ENCODE measurements at places on chromosomes 2 and 18.

DNA sequence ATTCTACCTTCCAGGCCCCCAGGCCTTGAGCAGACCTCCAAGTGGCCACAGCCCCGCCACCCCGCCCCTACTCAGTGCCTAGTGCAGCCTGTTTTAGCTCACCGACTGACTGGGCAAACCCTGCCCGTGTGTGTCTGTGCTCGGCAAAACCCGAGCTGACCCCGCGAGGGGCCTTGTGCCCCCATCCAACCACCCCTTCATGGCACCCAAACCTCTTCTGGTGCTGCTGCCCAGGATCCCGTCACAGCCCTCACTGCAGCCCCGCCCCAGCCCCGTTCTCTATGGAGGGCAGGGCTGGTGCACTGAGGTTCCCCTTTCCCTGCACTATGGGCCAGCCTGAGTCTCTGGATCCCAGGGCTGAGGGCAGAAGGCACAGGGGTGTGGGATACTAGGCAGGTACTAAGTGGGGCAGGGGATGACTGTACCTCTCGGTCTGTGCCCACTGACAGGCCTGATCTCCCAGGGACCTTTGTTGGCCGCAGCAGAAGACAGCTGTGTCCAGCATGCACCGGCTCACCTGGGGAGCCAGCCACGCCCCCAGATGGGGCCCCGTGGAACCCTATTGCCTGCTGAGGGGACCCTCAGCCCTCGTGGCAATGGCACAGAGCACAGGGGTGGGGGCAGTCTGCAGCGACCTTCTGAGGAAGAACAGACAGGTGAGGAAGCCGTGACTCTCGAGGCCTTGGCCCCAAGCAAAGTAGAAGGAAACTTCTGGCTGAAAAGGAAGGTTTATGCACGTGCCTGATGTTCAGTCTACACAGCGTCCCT is 69.9 kb upstream of the OTOS start:
- no peak for DNase-seq

GRCh38 chr18:49697757-49698524 is 115.4 kb downstream of the ACAA2 start:
- no peak for DNase-seq

DNA sequence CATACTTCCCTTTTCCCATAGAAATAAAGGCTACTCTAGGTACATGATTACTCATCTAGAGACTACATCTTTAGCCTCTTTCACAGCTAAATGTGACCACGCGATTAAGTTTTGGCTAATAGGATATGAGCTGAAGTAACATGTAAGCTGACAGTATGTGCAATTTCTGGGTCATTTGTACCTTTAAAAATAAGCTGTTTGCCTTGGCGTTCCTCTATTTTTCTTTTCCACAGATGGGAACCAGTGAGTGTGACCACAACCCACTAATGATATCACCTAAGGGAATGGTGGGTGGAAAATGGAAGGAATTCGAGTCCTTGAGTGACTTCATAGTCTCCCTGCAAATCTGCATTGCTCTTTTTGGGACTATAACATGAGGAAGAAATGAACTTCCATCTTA is 11.7 kb upstream of the NABP1 start:
- no peak for DNase-seq

DNA sequence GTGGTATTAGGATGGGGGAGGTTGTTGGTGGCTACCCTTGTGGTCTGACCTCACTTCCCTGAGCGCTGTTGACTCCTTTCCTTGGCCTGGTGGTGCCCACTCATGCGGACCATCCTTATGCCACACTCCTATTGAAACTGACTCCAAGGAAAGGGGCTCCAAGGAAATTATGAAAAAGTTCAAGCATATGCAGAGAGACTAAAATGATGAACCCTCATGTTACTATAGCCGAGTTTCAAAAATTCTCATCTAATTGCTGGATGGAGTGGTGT is 96.2 kb upstream of the STPG4 start:
- no peak for DNase-seq

DNA sequence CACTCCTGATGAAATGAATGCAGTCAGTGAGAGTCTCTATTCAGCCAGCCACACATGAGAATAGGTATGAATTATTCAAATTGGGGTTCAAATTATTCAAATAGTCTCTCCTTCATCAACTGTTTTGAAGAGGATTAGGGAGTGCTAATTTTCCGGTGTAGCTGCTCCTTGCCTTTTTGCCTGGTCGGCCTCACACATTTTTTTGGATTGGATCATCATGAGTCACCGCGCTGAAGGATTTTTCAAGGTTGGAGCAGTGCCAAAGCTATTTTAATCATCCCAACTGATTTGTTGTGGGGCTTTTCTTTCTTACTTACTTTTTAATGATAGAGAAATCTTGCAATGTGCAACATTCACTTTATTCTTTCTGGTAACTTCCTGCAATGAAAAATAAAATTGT is 2.4 kb upstream of the DTNA start:
- peak; percentile 47 for DNase-seq

GRCh38 chr18:52363861-52364260 is 23.9 kb downstream of the DCC start:
- DNase-seq, result no peak

DNA sequence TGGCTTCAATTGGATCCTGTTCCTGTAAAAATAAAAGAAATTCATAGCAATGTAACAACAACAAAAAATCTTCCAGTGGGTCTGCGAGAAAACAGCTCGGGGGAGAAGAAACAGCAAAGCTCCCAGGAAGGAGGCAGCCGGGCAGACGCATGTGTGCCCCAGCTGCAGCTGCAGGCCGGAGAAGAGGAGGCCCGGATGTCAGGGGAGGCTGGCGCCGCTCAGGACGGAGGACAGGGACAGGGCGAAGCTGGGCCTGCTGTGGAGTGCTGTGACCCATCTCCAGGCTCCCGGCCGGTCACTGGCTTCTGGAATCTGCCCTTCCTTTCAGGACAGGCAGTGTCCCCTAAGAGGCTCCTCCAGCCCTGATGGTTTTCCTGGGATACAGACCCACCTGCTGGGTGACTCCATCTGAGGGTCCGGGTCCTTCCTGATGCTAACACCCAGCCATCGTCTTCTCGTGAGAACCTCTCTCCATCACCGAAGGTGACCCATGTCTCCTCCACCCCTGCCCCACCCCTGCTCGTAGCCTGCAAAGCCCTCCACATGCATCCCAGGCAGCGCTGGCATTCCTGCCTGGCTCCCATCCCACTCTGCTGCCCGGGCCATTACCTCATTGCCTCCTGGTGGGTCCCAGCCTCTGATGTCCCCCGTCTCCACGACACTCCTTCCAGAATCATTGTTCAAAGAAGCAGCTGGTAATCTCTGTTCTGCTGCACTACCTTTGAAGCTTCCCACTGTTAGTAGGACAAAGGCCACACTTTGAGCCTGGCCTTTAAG is 145.4 kb upstream of the TWIST2 start:
- DNase-seq, result no peak

GRCh38 chr2:205860885-205861284 is 178.6 kb downstream of the NRP2 start:
- no peak for DNase-seq

- no peak for DNase-seq
These were observed 31.3 kb downstream of the HDHD2 start for GRCh38 chr18:47118981-47119380.

DNA sequence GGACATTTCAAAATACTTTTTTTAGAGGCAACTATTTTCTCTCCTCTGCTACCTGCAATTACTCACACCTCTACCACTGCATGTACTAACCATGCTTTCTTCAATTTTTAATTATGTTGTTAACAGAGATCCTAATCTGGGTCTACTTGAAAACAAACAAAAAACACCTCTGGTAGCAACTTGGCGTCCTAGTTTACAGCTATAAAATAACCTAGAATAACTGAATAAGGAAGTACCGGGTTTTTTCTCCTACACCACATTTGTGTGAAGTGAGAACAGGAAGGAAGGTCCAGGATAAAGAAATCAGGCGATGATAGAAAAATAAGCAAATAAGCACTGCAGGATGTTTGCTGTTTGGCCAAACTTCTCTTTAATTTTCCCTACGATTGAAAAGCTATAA is 633.5 kb downstream of the LRP1B start:
- no peak for DNase-seq

GRCh38 chr2:207777124-207777523 is 7.4 kb upstream of the FZD5 start:
- peak; percentile 67 for DNase-seq

DNA sequence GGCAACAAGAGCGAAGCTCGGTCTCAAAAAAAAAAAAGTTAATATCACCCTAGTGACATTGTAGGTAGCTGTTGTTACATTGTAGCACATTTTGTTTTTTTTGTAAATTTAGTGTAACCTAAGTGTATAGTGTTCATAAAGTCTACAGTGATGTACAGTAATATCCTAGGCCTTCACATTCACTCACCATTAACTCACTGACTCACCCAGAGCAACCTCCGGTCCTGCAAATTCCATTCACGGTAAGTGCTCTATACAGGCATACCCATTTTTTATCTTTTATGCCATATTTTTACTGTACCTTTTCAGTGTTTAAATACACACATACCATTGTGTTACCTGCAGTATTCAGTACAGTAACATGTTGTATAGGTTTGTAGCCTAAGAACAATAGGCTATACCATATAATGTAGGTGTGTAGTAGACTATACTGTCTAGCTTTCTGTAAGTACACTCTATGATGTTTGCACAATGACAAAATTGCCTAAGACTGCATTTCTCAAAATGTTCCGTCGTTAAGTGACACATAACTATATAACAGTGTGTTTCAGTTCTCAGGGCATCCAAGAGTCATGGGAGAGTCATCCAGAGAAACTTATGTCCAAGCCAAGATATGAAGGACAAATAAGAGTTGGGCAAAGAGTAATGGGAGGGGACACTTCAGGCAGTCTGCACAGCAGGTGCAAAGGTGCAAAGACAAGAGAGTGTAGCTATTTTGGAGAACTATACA is 68.4 kb downstream of the TANK start:
- DNase-seq, result no peak

- no peak for DNase-seq
These were observed 2.4 kb upstream of the CLEC4F start for GRCh38 chr2:70822843-70823242.

DNA sequence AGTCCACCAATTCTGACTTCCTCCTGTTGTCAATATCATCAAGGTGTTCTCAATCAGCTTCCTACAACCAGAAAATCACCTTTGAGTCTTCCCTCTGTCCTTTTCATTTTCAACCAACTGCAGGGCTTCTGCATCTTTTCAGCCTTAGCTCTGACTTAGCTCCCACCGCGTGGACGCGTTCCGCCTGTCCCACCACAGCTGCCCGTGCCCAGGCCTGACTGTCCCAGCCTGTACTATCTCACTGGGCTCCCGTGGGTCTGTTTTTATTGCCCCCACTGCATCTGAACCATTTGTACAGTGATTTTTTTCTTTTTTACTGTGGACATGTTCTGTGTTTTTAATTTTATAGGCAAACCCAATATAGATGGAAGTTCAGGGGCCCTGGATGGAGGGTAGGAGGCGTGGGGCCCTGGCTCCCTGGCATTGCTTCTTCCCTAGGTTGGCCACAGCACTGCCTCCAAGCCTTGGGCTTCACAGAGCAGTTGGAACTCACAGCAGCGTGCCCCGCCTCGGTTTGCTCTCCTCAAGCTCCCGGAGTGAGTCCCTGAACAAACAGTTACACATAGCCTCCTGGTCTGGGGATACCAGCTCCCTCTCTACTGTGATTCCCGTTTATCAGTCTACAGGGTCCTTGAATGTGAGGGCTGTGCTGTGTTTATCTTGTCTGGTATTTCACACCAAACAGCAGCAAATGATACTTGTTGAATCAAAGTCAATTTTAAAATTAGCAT is 280.6 kb upstream of the PXDN start:
- DNase-seq, result no peak

DNA sequence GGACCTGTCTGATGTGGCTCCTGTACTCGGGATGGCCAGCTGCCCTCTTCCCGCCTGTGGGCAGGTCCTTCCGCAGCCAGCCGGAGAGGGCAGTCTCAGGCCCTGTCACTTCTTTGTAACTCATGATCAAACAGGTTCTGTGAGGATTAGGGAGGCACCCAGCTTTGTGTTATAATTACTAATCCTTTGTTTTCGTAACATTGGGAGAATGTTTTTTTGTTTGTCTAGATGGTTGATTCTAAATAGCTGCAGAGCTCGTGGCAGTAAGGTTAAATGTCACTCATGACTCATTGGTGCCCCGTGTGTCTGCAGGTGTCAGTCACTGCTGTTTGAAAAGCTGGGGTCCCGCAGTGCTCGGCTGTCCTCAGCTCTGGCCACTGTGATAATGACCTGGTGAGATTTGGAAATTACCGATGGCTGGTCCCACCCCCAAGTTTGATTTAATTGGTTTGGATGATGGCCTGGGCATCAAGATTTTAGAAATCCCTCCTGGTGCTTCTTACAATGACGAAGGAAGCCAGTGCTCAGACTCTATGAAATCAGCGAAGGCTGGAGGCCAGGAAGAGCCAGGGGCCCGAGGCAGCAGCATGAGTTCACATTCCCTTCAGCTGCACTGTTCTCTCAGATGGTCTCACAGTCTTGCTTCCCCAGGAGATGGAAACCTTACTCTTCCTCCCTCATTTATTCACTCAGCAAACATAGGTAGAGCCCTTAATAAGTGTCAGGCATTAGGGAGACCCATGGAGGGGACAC is 172.8 kb downstream of the VAPA start:
- no peak for DNase-seq

GRCh38 chr18:42068030-42068429 is 113.0 kb downstream of the PIK3C3 start:
- DNase-seq, result no peak

GRCh38 chr2:36379710-36380448 is 24.3 kb downstream of the CRIM1 start:
- no peak for DNase-seq

GRCh38 chr2:86082756-86083155 is 22.9 kb downstream of the POLR1A start:
- DNase-seq, result no peak

DNA sequence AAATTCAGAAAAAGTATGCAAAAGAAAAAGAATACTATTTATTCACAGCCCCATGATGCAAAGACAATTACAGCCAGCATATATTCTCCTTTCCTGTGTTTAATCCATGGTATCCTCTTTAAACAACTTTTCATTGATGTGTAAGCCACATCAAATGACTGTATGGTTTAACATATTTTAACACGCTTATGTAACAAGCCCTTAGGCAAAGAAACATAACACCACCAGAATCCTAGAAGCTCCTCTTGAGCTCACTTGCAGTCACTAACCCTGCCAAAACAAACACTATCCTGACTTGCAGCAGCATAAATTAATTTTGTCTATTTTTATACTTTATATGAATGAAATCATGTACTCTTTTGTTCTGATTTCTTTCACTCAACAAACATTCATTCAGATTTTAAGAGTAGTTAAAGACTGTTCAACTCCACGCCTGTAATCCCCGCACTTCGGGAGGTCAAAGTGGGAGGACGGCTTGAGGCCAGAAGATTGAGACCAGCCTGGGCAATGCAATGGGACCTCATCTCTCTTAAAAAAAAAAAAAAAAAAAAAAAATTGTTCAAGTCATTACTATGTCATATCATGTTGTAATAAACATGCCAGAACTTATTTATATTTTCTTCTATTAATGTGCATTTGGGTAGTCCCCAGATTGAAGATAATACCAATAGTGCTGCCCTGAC is 226.3 kb downstream of the NBAS start:
- peak; percentile 89 for DNase-seq

Measured in DMS79 treated with DMSO at 0.1 percent for 48 hours (cell line).